COR-L47 (cell line): ENCODE measurements at places on chromosomes 16 and 17.

GRCh38 chr16:47905771-47906170 is 250.0 kb downstream of the ABCC12 start:
- no peak for DNase-seq

DNA sequence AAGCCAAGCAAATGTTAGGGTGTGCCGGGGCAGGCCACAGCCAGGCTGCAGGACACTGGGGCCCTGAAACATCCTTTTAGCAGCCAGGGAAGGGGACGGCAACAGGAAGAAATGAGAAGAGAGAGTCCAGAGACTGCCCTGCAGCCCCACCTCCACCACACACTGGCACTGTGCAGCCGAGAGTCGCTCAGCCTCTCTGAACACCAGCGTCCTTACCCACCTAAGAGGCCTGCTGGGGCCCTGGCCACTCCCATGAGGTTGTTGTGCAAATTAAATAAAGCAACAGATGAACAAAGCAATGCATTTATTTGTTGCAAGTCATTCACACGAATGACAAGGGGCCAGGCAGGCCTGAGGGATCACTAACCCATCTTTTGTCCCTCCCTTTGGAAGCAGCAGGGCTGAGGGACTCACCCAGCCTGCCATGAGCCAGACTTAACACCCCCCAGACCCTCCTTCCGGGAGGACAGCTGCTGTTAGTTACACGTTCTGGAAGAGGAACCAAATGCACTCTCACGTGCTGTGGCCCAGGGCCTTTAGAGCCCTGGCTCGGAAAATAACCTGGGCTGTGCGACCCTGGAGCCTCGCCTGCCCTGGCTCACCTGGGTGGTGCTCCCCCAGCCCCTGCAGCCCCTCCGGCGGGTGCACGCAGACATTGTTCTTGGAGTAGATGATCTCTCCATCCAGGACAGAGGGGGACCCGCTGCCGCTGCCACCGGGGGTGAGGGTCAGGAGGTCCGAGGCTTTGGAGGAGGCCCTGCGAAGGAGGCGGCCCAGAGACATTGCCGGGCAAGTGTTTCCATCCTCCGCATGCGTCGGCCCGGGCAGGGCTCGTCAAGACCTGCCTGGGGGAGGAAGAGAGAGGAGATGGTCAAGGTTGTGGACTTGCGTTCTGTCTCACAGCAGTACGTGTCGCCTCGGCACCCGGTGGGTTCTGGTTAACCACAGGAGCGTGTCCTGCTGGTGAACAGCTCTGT is 22.6 kb downstream of the TBC1D16 start:
- no peak for DNase-seq

GRCh38 chr17:57557834-57558681 is 187.0 kb downstream of the CCDC182 start:
- no peak for DNase-seq

- no peak for DNase-seq
These were observed 7.9 kb downstream of the NKD1 start for GRCh38 chr16:50555952-50556673.

DNA sequence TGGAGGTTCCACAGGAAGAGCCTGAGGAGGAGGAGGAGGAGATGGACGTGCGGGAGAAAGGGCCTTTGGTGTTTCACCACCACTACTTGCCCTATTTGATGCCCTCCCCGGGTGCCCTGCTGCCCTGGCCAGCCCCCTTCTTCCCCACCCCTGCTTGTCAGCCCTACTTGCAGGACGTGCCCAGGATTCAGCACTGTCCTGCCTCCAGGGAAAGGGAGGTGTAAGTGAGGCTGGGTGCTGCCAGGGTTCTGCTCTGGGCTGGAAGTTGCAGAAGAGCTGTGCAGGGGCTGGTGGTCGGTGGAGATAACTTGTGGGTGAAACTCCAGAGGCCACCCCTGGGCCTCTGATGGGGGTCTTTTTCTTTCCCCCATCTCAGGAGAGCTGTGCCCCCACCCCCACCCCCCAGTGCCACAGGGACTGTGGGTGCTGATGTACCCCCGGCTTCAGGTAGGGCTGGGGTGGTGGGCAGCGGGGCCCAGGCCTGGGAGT is 3.0 kb downstream of the PRR29 start:
- DNase-seq: no peak

DNA sequence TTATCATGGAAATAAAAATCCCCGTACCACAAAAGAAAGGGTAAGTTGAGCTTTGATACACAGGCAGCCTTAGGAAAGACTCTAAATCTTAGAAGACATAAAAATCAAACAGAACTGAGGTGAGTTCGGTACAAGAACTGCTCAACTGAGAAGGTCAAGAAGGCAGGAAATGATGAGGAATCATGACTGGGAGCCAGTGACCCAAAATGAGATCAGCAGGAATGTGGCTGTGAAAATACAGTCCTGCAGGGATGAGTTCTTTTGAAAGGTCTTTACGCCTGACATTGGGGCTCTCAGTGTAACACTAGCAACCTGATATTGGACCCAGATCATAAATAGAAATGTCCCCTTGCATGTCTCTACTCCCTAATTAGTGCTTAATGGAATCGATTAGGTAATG is 56.3 kb upstream of the CDH11 start:
- no peak for DNase-seq

DNA sequence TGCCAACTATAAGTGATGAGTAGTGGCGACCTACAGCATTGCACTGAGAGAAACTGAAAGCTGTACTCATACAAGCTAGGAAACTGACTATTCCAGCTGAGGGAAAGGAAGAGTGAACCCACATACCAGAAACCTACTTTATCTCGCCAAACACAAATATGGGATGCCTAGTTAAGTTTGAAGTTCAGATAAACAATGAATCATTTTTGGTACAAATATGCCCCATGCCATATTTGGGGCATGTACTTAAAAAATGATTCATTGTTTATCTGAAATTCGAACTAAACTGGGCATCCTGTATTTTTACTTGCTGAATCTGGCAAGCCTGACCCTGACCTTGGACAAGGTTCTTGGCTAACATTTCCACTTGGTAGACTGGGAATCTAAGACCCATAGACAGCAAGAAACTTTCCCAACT is 527.8 kb upstream of the PSMD7 start:
- no peak for DNase-seq

- DNase-seq: no peak
These were observed 15.6 kb downstream of the SLFN12 start for GRCh38 chr17:35416659-35417058.

DNA sequence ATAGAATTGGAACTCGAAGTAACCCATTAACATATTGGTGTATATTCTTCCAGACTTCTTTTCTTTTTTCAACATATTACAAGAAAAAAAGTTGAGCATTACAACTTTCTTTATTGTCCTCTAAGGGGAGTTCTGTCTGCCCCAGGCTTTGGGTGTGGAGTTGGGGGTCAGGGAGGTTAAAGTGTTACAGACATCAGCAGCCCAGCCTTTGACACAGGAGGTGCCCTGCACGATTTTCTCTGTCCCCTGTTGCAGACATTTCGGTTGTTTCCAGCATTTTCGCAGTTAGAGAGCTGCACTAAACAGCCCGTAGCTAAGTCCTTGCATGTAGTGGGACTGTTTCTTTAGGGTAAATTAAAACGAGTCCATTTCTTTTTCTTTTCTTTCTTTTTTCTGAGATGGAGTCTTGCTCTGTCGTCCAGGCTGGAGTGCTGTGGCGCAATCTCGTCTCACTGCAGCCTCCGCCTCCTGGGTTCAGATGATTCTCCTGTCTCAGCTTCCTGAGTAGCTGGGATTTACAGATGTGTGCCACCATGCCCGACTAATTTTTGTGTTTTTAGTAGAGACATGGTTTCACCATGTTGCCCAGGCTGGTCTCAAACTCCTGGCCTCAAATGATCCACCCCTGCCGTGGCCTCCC is 13.4 kb upstream of the ADCY7 start:
- DNase-seq: no peak

DNA sequence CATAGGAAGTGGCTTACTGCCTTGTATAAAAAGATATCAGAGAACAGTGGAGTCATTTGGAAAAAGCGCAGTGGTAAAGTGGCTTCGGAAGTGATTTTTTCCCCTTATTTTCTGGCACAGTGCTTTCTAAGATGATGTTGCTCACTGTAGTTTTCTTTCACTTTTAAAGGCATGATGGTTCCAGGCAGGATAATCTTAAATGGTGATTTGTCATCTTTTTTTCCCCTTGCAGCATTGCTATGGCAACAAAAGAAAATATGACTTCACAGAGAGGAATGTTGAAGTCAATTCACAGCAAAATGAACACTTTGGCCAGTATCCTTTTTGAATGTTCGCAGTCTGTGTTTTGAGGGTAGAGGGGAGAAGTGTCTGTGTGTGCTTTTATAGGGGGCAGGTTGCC is 42.5 kb downstream of the GOSR1 start:
- DNase-seq: no peak

DNA sequence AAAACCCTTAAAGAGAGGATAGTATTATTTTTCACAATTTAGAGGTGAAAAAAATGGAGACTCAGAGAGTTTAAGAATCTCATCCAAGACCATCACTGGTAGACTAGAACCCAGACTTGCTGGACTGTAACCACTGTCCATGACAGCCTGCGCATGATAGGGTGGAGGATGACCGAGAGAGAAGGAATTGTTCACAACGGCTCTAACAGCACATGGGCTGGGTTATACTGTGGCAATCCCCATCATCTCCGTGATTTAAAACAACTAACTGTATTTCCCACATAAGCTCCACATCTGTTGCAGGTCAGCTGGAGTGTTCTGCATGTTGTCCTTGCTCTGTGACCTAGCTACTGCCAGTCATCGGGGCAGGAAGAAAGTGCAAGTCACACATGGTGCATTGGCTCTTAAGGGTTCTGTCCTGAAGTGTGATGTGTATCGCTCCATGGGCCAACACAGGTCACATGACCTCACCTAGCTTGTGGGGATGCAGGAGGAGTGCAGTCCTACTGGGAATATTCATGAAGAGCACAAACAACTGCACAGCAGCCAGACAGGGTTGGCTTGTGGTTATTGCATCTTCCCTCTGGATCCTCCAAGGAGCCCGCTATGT is 131.2 kb upstream of the MPHOSPH6 start:
- no peak for DNase-seq

DNA sequence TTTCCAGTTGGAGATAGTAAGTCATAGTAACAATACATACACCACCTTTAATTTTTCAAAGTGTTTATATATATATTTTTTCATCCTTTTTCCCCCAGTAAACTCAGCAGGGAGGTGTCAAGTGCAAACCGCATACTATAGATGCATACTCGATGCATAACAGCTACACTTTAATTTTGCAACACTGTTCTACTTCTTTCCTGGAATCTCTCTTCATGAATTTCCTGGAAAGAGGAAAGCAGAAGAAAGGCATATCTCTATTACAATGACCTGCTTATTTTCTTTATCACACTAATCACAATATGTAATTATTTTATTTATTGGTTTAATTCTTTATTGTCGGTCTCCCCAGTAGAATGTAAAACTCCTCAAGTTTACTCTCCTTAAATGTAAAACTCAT is 140.0 kb downstream of the SNX11 start:
- DNase-seq: no peak

GRCh38 chr16:2029350-2029749 is 2.6 kb downstream of the NHERF2 start:
- DNase-seq: no peak

DNA sequence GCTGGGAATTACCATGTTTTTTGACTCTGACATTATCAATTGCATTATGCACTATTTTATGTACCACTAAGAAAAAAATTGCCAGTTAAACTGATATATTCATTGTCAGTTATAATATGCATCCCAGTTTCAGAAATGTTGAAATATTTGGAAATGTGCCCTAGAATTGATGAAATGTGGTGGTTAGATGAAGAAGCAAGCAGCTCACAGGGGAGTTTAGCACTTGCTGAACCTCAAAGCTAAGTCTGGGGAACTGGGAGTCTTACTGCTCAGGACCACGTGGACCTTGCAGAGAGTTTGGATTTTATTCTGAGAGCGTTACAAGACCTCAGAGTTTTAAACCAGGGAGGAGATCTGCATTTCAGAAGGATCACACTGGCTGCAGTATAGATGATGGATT is 67.9 kb downstream of the TNRC6C start:
- no peak for DNase-seq

DNA sequence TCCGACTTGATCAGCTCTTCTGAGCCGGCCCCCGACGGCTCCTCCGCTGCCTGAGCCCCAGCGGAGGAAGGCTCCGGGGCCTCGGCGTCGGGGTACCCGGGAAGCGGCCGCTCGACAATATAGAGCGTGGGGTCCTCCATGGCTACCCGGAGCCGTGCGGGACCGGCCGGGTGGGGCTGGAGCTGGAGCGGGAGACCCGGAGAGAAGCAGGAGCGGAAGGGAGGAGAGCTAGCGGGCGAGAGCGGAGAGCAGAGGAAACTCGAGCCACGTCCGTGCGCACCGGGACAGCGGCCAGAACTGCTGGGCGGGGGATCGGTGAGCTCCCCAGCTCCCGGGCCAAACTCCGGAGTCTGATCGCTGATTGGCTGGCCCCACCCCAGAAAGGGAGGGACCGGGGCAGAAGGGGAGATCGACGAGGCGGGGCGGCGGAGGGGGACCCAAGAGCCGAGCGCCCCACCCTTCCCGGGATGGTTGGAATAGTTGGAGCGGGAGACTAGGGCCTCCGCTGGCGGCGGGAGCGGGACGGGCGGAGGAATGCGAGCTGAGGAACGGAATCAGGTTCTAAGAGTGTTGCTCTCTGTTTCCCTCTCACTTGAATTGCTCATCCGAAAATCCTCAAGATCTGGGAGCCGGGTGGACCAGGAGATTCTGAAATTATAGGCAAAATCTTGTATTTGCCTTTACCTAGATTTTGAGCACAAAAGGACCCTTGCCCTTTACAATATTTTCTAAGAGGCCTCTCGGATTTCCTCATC is at the start of gene CAVIN1:
Gene CAVIN1, minus strand, starts transcription at position 299 of the 755 bp plus-strand sequence. Its CDS starts 159 bp downstream, at position 140.
- DNase-seq: no peak

GRCh38 chr17:42034059-42034458 is 14.2 kb downstream of the NKIRAS2 start:
- DNase-seq: no peak

DNA sequence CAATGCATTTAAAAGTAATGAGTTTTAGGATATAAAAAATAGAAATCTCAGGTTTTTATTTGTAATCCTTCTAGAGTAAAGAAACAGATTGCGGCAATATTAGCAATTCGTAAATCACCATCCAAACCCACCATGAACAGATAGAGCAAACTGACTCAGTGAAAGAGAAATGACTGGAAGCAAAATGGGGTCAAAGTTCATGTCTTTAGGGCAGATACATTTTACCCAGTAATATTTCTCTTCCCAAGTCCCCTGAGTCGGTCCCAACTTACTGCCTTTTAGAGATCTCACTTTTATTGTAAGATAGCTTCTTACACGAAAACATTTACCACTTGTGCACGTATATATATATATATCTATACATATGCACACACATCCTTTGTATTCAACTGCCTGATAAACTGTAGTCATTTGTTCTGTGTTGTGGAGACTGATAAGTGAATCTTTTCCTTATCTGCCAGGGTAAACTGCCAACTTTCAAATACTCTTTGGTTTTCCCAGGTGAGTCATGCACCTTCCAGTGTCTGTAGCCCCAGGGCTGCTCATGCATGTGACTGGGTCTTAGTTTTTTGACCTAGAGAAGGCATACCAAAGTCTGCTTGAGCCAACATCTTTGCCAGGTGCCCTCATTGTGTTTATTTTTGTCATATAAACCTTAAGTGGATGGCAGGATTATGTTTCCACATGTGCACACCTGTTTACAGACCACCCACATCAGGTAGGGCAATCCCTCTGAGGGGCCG is 7.8 kb upstream of the IRF8 start:
- DNase-seq: no peak

- no peak for DNase-seq
These were observed 41.7 kb upstream of the CREBBP start for GRCh38 chr16:3922241-3922640.

GRCh38 chr17:35486920-35487732 is 38.6 kb upstream of the SLFN13 start:
- no peak for DNase-seq

GRCh38 chr16:46895399-46896313 is 11.5 kb downstream of the GPT2 start:
- no peak for DNase-seq
